Hypothalamus (tissue), 51 donors: ENCODE measurements at places on chromosomes 6 and 20.

DNA sequence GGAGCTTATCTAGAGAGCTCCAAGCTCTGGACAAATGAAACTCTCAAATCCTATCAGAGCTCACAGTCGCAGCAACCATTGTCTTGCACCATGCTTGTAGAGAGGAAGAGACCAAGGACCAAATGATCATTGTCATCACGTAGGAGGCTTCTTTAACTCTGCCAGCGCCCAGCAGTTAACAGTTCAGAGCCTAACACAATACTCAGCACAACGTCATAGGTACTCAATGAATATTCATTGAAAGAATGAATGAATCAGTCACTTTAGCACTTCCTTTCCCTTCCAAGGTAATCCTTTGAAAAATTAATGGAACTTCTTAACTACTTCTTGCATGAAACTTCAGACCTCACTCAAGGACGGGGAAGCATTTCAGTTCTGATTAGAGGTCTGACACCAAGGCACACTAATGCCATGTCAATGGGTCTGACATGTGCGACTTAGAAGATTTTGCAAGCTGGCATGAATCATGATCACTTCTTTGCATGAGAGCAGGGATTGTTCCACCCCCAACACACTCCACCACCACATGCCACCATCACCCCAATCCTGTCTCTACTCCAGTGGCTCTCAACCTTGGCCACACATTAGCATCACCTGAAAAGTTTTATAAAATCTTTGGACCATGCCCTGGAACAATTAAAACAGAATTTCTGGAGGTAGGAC, 45.1 kb downstream of the KHDC1L start:
- no peak for DNase-seq

DNA sequence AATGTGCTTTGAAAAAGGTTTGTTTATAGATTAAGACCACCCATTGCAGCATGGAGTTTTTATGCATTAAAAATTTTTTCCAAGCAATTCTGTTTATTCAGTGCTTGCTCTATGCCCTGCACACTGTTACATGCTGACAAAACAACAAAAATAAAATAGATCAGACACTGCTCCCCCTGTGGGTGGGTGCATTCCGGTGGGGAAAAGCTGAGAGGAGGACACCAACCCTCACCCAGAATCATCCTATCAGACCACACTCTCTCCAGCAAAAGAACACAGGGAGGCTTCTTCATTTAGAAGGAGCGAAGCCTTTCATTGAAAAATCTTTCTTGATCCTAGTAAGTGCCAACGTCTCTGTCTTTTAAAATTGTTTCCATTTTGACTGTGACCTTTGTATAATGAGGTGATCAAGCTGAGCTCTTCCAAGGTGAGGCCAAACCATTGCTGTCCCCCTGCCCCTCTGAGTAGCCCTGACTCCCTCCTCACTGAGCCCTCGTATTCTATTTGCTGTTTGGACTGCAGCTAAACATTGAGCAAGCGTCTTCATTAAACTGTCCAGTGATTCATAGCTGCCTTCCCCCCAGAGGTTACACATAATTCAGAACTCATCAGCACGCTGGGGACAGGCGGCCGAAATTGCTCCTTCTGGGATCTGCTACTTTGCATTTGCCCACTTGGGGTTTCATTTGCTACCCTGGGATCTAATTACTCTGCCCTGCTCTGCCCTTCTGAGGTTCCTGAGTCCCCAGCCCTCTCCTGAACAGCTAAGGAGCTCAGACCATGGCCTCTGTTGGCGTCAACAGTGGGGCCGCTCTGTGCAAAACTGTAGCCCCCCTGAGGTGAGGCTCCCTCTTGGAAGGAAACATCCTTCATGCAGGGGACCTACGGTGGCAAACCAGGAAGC, 102.4 kb downstream of the F13A1 start:
- no peak for DNase-seq

DNA sequence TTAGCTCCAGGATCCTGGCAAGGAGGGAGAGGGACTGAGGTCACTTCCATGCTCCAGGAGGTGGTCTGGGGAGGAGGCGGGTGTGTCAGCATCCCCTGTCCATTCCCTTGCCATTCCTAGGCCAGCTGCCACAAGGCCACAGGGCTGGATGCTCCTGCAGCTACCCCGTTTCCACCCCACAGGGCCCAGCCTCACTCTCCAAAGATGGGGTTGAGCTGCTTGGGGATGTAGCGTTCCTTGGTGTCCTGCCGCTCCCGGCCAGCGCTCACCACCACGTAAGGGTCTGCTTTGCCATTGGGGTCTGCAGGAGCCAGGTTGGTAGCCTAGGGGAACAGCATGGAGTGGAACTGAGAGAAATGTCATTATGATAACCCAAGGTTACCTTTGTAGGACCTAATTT, 23.0 kb downstream of the ERGIC3 start:
- no peak for DNase-seq

GRCh38 chr20:9581509-9581908, 67.1 kb downstream of the LAMP5 start:
- no peak for DNase-seq

DNA sequence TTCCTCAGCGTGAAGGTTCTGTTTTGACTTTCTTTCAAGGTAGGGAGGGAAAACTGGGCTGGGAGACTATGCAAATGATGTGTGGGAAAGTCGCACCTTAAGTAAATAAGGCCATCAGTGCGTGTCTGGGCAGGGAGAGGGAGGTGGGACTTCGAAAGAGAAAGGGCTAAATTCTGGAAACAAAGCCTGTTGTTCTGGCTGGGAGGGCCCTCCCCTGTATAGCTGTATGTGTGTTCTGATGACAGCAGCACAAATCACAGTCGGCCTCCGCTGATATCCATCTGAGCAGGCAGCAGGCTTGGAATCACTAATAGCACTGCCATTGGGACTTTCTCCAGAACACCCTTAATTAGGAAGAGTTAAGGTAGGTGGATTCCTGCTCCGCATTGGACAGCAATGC, 19.2 kb downstream of the JAG1 start:
- no peak for DNase-seq

DNA sequence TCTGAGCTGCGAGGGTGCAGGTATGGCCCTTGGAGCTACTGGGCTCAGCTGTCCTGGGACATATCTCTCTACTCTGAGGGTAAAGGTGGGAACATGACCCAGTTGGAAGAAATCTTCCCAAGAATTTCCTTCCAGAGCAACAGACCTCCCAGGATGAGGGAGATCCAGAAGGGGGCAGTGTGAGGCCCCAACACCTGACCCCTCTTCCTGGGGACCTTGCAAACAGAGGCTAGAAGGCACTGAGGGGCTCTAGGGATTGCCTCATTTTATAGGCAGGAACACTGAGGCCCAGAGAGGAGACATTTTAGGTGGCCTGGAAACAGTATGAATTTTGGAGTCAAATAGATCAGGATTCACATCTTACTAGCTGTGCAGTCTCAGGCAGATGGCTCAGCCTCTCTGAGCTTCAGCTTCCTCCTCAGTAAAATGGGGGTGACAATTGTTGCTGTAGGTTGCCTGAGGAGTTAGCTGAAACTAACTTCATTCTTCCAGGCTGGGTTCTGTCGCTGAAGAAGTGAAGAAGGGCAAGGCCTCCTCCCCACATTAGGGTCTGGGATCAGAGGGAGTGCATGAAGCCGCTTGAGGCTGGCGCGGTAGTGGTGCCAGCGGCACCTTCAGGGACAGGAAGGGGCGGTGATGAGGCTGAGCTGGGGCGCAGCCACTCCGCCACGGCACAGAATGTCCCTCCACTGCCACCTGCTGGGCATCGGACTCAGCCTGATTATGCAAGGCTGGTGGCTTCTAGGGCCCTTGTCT, 11.4 kb downstream of the KCNK17 start:
- peak; percentile 47 for DNase-seq

DNA sequence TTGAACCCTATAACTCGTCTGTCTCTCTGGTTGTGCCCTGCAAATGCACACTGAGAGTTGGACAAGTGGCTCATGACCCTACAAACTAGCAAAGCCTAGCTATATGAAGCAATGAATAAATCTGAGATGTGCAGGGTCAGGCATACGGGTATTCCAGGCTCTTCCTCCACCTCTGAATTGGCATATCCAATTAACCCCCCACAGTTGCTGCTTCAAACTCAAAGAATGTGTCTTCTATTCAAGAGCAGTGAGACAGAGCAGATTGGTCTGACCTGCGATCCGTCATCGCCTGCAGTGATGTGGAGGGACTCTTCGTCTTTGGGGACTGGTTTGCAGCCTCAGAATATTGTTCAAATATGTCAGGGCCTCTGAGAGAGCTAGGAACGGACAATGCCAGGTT, 59.8 kb downstream of the LAMP5 start:
- DNase-seq = no peak

DNA sequence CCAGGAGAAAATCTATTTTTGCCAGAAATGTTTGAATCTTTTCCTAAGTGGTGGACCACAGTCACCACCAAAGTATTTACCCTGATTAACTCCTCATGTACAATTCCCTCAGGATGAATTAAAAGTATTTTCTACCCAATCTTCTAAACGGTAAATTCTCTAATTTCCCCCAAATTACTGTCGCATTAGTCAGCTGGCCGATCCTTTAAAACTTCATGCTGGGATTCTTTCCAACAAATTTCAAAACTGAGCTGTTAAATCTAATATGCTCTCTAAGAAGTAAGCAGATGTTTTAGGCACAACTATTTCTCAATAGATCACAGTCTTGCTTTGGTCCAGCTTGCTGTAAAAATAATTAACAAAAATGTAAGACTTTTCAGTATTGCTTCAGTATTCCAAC, 447.2 kb downstream of the FRK start:
- DNase-seq = no peak

GRCh38 chr20:24746351-24746685, 202.8 kb upstream of the CST7 start:
- no peak for DNase-seq

GRCh38 chr6:126773112-126773805, 345.2 kb upstream of the RSPO3 start:
- no peak for DNase-seq

- DNase-seq = no peak
Measured at GRCh38 chr6:150245148-150245935, 102.5 kb downstream of the PPP1R14C start.

DNA sequence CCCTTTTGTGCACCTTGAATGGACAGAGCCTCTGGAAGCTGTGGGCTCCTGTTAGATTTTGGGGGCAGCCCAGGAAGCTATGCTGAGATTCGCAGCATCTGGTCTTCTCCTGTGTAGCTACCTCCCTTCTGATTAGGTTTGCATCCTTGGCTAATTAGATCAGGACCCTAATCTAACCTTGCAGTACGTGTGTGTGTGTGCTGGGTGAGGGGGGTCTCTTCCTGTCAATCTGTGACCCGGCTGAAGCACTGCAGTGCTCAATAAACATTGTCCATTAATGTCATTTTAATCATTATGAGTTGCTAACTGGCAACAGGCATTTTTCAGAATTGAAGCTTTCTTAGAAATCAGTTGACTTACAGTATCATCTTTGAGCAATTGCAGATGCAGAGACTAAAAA, 229.1 kb upstream of the STXBP5 start:
- no peak for DNase-seq

DNA sequence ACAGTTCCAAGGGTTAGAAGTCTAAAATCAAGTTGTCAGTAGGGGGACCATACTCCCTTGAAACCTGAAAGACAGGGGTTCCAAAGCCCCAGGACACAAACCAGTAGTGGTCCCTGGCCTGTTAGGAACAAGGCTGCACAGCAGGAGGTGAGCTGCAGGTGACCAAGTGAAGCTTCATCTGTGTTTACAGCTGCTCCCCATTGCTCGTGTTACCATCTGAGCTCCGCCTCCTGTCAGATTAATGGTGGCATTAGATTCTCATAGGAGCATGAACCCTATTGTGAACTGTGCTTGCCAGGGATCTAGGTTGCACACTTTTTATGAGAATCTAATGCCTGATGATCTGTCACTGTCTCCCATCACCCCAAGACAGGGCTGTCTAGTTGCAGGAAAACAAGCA, 25.3 kb upstream of the SIM1 start:
- no peak for DNase-seq

GRCh38 chr6:46940433-46941226, 18.9 kb upstream of the ADGRF5 start:
- no peak for DNase-seq

DNA sequence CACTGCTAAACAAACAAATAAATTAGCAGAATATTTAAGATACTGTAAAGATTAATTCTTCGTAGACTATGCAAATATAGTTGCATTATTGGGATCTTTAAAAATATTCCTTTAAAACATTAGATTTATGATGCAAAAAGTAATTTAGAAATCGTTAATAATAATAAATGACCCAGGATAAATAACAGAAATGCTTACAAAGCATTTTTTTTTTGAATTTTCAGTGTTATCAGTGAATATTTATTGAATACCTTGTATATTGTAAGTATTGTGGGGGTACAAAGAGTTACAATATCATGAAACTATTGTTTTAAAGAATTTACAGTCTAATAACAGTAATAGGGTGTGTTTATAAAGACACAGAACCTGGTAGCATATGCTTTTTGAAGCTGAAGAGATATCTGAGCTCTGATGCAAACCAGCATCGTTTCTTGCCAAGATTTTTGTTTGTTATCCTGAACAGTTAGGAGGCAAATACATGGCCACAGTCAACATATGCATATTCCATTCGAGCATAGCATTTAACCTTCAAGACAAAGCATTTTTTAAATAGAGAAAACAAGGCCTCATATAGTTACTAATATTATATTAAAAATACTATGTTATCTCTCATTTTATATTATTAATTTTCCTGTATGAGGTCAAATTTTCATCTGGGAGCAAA, 487.2 kb downstream of the PHF3 start:
- no peak for DNase-seq

- DNase-seq = no peak
Measured at GRCh38 chr20:24357177-24357576, 112.3 kb upstream of the SYNDIG1 start.

DNA sequence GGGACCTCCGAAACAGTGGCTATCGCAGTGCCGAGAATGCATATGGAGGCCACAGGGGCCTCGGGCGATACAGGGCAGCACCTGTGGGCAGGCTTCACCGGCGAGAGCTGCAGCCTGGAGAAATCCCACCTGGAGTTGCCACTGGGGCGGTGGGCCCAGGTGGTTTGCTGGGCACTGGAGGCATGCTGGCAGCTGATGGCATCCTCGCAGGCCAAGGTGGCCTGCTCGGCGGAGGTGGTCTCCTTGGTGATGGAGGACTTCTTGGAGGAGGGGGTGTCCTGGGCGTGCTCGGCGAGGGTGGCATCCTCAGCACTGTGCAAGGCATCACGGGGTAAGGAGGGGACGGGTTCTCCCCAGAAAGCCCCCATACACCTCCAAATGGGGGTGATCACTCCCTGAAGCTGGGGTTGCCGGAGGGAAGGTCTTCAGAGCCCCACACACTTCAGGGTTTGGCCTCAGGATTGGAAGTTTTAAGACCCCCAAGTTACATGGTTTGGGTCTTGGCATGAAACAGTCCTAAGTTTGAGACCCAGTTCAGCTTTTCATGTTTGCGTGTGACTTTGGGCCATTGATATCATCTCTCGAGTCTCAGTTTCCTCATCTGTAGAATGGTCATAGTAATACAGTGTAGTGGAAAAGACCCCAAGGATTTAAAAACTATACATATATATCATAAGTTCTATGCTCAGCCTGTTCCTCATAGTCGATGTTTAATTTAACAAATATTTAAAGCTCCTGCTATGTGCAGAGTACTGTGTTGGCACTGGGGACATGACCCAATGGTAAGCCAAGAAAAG, 4.3 kb downstream of the BPIFB4 start:
- DNase-seq = no peak

- no peak for DNase-seq
Measured at GRCh38 chr20:6870559-6870958, 103.1 kb downstream of the BMP2 start.

GRCh38 chr20:728256-728944, 39.9 kb downstream of the SLC52A3 start:
- peak; percentile 49 for DNase-seq

GRCh38 chr6:89975991-89976693, 81.9 kb downstream of the GJA10 start:
- DNase-seq = no peak
